Stimulated activated CD4-positive, alpha-beta T cell treated with anti-CD3 and anti-CD28 coated beads, Interleukin-4, amount 100 ng/mL, for 24 hours (primary cell): ENCODE measurements at places on chromosomes 16 and 17.
A peak's percentile ranks its signal among the peaks of the same experiment; 100 is the strongest.

DNA sequence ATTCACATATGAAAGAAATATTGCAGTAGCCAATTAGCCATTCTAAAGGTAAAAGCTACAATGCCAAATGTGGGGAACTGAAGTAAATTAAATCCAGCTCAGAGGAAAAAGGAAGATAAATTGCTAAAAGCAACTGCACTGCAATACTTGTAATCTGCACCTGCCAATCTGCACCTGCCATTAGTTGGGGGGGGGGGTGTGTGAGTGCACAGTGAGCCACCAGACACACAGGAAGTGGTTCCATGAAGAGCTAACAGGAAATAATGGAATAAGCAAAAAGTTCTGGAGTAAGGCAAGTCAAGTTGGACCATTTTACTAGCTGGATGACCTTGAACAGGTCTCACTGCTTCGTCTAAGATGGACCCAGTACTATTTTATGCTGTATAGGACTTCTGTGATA lies 191.8 kb downstream of the PARN start:
- DNase-seq, result no peak

- no peak for DNase-seq
Observed at GRCh38 chr17:56131431-56131830, 21.8 kb upstream of the ANKFN1 start.

DNA sequence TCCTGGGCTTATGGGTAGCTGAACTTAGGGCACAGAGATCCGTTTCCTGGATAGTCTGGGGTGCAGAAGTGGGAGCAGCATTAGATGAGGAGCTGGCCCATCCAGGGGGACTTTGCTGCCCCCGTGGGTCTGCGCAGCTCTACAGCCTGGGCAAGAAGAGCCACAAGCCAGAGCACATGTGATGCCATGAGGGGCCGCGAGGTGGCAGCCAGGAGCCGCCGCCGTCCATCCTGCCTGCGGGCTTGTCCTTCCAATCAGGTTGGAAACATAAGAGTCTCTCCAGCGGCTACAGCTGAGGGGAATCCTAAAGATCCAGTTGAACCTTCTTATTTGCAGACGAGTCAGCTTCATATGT lies 21.9 kb downstream of the C1QTNF1 start:
- DNase-seq, result peak; percentile 66

DNA sequence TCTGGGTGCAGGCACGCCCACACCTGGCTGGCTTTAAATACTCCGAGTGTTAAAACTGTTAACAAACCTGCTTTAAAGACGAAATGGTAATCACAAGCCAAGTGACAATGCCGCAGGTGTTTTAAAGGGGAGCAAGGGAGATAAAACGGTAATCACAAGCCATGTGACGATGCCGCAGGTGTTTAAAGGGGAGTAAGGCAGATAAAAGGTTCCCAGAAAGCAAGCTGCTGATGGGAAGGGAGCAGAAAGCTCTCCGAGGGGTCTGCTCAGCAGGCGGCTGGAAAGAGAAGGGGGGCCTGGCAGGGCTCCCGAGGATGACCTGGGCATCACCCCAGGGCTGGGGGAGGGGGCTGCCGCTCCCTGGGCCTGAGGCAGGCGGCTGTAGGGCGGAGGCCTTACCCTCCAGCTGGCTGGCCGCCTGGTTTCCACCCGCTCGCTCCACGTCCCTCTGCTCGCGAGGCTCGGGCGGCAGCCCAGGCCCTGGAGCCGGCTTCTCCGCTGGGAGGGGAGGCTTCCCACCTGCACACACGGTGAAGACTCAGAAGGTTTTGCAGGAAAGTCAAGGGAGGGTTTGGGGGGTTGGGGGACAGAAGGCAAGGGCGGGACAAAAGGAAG lies 12.1 kb downstream of the NDUFAF8 start:
- DNase-seq, result no peak

DNA sequence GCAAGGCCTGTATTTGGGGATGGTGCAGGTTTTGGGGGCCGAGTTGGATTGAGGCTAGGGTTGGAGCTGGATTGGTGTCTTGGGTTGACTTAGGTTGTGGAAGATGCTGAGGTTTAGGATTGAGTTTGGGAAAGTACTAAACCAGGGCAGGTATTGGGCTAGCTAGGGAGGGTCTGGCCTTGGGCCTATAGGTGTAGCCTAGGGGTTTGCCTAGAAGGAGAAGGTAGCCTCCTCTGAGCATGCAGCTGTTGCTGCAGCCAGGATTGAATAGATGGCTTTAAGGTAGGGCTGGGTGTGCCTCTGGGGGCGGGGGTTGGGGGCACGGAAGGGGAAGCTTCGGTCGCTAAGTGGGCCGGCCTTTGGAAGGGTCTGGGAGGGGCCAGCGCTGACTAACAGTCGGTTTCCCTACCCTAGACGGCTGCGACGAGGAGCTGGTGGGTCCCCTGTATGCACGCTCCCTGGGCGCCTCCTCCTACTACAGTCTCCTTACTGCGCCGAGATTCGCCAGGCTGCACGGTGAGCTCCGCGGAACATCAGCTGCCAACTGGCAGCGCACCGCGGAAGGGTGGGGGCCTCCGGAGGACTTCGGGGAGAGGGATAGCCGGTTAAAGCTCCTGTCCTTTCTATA lies 1.2 kb downstream of the CNTNAP1 start:
- DNase-seq, result no peak

- no peak for DNase-seq
Observed at GRCh38 chr17:31596382-31597323, 205.2 kb downstream of the RAB11FIP4 start.

DNA sequence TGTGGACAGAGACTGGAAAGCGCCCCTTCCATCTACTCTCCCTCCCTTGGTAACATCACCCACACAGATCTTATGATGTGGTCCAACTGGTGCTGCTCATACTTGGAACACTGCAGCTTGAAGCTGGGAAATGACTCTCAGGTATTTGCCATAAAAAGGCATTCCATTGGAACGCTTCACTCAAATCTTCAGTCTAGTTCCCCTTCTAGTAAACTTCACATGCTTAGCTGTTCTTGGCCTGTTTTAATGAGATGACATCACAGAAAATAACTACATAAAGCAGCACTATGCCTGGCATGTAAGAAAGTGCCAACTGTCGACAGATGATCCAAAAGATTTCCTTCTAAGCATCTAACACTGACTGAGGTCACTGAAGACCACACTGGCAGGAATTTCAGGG lies 9.3 kb downstream of the ZNF263 start:
- no peak for DNase-seq

GRCh38 chr16:49959552-49960277 lies 65.3 kb upstream of the CNEP1R1 start:
- no peak for DNase-seq

GRCh38 chr16:10981697-10982216 lies 37.4 kb downstream of the CLEC16A start:
- peak; percentile 50 for DNase-seq

DNA sequence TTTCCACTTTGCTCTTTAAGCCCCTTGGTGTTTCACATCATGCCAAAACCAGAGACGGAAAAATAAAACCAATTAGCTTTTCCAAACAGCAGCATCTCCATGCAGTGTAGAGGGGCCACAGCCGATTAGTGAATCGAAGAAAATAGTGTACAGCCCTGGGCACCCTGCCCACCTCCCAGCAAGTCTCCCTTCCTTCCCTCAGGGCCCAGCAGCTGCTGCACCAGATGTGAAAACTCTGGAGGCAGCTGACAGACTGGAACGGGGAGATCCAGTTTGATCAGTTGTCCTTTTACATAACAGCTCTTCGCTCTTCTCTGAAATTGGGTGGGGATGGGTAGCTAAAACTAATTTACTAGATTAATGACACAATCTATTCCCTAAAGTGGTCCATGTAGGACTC lies 19.3 kb downstream of the TMEM11 start:
- no peak for DNase-seq

- DNase-seq, result no peak
Observed at GRCh38 chr17:76562734-76563148, 22.9 kb downstream of the PRCD start.

GRCh38 chr16:47132308-47132707 lies 11.4 kb downstream of the NETO2 start:
- DNase-seq, result no peak

GRCh38 chr16:4089251-4089810 lies 26.9 kb downstream of the ADCY9 start:
- no peak for DNase-seq

DNA sequence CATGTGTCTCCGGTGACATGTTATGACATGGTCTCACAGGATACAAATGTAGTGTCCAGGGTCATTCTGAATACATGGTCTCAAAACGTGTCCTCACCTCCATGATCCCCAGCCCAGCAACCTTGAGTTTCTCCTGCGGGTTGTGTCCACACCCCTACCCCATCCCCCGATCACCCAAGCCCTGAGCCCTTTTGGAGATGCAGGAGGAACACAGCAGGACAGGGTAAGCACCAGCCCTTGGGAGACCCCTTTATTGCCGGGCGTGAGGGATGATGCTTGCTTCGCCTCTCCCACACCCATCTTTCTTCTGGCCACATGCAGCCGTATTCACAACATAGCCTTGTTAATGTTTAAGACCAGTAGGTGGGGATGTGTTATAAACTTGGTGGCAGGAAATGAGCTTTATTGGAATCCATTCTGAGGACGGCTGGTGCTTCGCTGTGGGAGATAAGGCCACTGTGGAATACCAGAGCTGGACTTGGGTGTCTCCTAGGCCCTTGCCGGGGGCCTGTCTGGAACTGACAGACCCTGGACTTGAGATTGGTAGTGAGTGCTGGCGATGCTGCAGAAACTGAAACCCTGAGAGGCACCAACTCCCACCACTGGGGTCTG lies 5.5 kb downstream of the TMEM132E start:
- no peak for DNase-seq

DNA sequence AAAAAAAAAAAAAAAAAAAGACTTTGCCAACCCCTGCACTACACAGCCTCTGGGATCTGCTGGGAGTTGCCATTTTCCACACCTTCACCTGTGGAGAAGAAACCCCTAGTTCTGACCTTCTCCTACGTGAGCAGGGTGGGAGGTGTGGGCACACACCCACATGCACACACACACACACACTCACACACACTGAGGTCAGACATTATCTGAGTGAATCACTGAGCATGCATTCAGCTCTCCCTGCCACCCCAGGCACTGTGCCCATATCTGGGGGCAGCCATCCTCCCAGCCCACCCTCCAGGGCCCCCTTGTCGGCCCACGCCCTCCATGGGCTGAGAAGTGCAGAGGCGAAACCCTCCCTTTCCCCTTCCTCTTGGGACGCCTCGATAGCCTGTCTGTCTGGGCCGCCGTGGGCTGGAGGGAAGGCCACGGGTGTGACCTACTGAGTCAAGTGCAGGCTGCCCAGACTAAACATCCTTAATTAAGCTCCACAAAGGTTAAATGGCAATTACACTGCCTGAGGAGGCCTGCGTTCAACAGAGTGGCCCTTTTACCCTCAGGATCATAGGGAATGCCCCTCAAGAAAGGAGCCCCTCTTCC lies 143.8 kb downstream of the C16orf95 start:
- no peak for DNase-seq

GRCh38 chr17:42748202-42748907 lies 3.5 kb upstream of the EZH1 start:
- DNase-seq, result no peak

- no peak for DNase-seq
Observed at GRCh38 chr17:82054351-82055022, 2.8 kb downstream of the GPS1 start.

DNA sequence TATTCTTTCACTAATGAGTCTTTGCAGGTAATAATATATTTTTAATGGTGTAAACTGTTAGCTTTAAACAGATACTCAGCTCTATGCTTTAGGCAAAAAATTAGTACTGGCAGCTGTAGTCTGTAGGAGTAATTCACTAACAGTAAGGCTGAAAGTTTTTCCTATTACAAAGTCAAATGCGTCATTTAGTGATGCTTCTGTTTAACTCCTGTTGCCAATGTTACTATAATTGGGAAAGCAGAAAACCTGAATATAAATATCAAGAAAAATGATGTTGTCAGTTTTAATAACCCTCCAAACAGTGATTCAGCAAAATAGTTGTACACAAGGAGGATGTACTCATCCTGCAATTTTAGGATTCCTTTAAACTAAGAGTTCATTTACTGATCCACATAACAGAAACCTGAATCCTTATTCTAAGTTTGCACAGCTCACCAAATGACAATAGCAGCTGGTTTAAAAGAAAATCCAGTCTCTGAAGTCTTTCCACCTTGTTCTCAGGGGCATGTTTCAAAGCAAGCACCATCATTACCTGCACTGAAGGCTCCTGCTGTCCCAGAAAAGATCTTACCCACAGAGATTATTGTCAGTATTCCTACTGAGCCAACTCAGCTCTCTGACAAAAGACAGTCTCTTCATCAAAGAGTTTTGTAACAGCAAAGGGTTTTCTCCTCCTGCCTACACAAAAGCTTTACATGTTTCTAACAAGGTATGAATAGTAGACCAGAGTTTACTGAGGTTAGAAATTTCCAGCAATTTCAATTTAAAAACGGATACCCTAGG lies 4.2 kb downstream of the CDR2 start:
- DNase-seq, result no peak

- no peak for DNase-seq
Observed at GRCh38 chr17:51739245-51739886, 419.1 kb downstream of the CA10 start.

GRCh38 chr16:87976665-87977064 lies 25.4 kb downstream of the BANP start:
- DNase-seq, result no peak

DNA sequence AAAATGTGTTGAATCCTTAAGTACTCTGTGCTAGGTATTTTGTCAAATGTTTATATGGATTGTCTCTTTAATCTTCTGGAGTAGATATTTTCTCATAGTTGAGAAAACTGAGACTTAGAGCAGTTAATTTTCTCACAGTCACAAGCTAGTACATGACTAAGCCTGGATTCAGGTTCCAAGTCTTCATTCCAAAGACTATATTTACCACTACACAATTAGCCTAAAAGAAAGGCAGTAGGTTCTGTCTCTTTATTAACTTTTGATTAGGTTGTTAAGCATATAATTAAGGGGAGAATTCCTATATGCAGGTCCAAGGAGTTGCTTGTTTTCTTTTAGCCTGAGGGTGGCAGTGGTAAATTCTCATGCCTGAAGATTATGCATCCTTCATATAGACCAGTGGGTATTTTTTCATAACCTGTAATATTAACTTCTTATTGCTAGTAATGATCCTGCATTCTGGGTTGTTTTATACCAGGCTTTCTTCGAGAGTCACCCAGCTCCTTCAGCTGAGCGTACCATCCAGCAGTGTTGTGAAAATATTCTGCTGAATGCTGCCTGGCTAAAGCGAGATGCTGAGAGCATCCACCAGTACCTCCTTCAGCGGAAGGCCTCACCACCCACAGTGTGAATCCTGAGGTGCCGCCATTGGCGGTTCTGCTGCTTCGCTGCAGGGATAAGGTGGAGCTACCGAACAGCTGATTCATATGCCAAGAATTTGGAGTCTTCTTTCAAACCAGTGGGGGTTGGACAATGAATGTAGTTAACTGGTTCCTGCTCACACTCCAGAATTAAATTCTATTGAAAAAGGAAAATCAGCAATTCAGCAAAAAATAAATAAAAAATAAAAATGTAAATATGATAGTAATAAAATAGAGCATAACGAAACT lies 28.2 kb upstream of the KPNB1 start:
- no peak for DNase-seq

DNA sequence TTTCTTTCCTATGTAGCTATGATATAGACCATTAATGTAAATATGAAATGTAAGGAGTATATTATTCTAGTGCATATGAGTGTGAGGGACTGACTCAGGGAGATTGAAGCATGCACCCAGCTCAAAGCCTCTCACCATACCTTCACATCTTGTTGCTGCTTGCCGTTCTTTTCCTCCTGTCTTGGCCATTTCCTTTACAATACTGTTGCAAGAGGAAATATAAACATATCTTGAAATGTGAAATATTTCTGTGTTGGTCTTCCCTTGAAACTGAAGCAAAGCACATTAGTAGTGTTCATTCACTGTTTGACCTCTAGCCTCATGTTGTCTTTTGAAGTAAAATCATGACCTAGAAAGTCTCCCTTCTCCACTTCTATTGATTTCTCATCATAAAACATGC lies 46.6 kb downstream of the PHKB start:
- DNase-seq, result no peak

- DNase-seq, result no peak
Observed at GRCh38 chr17:5763595-5764306, 179.4 kb upstream of the NLRP1 start.
